ENCODE measurements at places on chromosomes 3 and 15. TPM values are rescaled to one million over a fixed set of nuclear protein-coding genes. Genes with fewer than 3 reads are reported as not detected.

The RAB7A gene
- polyA plus RNA-seq, result 134 TPM

DNA sequence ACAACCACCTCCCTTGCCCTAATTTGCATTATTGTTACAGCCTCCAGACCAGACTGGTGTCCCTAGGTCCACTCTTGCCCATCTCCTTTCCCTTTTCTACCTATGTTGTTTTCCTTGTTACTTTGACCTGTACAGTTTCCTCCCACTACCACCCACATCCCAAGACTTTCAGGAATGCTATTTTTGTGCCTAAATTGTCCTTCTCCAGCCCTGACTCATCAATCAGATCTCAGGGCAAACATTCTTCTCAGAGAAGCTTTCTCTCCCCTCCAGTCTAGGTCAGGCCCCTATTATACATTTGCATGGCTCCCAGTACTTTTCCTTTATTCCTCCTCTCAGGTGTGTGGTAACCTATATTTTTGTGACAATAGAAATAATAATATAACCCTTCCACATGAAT lies 241.5 kb downstream of the IGSF11 start:
- no peak for DNase-seq

The ERICH6 gene
- not detected for polyA plus RNA-seq

The FBXO40 gene
- polyA plus RNA-seq, result 2.0 TPM

The SCAANT1 gene
- polyA plus RNA-seq, result 1.0 TPM

Measured in muscle of back (tissue), 13 donors.